Activated T-cell treated with anti-CD3 and anti-CD28 coated beads, Interleukin-2, amount 50 U/mL, for 4 hours (primary cell): ENCODE measurements at places on chromosomes 2 and 18. TPM values are rescaled to one million over a fixed set of nuclear protein-coding genes. Genes with fewer than 3 reads are reported as not detected.

- DNase-seq, result peak; percentile 36
These were observed 61.3 kb upstream of the RAPGEF4 start for GRCh38 chr2:172674034-172674967.

DNA sequence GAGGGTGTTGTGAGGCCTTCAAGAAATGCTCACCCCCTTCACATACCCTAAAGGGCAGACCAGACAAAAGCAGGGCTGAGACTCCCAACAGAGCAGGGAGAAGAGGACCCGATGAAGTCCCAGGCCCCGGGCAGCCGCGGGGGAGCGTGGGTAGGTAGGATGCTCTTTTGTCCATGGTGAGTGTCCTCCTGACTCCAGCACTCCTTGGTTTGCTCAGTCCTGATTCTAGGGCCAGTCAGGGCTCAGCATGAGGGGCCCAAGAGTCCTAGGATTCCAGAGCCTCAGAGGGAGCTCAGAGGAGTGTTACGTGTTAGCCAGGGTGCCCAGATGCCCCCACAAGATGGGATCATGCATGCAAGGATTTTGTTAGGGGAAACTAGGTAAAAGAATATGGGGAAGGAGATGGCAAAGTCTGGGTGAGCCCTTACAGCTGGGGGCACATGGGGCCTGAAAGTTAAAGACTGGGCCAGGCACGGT lies 64.8 kb downstream of the SMAD7 start:
- DNase-seq, result no peak

DNA sequence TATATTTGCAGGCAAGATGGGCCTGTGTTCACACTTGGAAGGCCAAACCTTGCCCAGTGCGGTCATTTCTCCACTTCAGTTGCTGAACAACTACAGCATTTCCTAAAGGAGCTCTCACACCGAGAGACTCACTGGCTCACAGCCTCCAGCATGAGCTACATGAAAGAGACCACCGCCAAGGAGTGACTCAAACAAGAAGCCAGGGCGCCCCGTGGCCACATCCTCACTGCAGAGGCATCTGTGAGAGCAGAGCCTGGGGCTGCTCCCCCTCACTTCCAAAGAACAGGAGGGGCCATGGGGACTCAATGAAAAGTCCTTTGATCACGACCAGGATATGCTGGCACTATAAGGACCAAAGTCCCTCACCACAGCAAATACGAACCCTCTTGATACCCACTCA lies 50.0 kb downstream of the TMEM163 start:
- DNase-seq, result peak; percentile 80

Gene TM4SF20
- 0.30 TPM for total RNA-seq
